ENCODE measurements at places on chromosomes 3 and 15.

GRCh38 chr3:152349392-152349791 is 80.7 kb downstream of the MBNL1 start:
- DNase-seq = no peak

DNA sequence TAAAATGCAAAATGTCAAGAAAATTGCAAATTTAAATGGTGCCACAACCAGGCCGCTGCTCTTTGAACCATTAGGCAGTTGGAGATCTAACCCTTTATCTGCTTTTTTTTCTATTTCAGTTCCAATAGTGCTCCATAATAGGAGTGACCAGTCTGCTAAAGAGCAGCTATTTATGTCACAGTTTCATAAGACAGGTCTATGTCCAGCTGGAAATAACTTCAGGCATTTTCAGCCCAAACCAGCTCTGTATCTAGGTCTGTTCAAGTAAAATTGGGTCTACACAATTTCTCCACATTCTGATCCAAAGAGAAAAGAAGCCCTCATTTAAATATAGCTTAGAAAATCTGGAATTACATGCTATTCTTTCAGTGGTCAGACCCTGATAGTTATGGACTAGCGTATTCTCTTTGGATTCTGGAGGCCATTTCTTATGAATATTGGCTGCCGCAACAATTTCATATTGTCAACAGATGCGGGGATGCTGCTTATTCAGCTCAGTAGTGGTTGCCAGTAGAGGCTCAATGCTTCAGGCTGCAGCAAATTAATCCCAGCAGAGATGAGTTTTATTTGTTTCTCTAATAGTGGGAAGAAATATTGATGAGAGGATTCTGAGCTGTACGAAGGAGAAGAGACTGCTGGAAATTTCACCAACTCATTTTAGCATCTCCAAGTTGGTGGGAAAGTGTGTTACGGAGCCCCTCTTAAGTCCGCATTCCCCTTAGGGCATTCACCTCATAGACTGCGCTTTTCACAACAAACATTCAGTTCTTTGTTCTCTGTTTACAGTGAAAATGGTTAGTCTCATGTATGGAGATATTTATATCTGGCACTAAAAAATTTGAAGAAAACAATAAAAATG is 887.0 kb downstream of the ROBO1 start:
- DNase-seq = no peak

DNA sequence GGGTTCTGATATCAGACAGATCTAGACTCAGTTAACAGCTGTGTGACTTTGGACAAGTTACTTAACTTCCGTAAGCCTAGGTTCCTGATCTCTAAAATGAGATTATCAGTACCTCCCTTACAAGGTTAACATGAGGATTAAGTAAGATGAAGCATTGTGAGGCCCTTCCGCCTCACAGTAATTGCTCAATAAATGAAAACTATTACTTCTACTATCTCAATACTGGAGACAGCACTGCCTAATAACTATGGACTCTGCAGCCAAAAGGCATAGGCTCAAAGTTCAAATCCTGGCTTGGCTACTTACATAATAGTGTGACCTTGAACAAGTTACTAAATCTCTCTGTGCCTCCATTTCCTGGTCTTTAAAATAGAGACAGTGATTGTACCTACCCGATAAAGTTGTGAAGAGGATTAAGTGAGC is 82.0 kb upstream of the ATP11B start:
- no peak for DNase-seq

- no peak for DNase-seq
Observed at GRCh38 chr3:17631609-17632008, 110.8 kb downstream of the TBC1D5 start.

DNA sequence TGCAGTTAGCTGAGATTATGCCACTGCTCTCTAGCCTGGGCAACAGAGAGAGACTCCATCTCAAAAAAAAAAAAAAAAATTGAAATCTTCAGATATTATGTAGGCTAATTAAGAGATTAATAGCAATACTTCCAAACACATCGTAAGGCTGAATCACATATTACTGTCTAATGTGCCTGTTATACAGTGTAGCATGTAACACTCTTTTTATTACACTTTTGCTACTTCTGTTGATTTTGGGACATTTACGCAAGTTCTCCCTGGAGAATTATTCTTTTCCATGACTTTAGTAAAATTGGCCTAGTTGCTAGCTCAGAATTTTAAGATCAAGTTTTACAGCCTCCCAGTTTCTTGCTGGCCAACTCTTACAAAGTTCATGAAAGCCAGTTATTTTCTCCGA is 605.2 kb downstream of the NAALADL2 start:
- no peak for DNase-seq

DNA sequence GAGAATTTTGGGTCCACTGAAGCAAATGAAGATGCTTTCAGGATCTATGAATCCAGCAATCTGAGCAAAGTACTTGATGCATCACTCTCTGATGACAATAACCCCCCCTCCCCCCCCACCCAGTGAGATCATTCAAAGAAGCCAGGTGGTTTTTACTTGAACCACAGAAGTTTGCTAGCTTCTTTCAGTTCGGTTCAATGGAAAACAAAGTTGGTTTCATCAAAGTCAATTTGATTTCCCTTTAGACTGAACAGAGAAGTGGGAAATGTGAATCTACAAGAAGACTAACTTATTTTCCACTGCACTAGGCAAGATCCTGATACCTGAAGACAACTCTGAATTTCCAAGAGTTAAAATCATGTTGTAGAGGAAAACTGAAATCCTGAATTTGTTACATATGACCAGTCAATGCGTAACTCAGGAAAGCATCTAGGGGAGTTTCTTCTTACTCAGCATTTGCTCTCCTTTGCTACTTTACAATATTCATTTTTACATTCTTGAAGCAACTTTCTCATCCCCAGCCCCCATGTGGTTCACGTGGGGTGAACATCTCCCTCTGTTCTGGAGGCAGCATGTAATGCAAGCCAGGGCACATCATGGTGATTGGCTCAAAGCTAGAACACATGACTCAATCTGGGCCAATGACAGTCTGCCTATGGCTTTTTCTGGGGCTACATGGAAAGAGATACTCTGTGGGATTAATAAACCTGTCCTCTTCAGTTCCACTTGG is 572.6 kb downstream of the FOXP1 start:
- no peak for DNase-seq

DNA sequence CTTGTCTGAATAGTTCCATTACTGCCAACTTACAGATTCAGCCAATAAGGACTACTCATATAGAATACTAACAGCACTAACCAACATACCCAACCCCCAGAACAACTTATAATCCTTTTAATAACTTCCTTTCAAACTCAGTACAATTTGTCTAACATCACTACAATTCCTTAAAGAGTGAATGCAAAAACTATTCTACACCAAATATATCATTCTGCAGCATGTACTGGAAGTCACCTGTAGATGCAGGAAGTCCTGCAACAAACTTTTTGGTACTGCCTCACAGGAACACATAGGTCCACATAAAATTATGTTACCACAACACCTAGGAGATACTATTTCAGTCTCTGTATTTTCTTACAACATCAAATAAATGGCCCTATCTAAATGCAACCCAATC is 2.1 kb downstream of the CCNL1 start:
- DNase-seq = no peak

DNA sequence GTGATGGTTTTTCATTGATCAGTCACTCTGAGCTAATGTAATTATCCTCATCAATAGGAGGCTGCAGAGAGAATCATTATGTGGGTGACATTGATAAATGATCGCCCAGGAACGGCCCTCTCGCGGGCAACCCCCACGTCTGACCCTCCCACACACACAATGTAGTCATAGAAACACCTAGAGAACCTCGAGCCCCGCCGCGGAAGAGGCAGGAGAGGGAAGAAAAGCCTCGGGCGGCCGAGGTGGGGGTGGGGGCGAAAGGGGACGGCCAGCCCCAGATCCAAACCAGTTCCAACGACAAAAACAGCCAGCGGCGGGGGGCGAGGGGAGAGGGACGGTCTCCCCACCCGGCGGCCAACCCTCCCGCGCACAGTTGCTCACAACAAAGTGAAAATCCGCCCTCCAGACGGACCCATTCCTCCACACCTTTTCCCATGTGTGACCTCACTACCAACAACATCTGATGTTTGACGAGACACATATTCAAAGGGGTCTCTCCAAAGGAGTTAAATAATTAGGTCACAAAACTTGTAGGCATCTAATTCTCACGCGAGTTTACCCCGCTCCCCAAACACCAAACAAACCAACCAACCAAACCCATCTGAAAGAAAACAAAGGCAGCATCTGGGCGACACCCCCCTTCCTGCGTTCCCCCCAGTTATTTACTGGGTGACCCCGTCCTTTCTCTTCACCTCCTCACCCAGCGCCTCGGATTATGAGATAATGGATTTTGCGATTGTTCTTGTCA is 213.0 kb downstream of the MEIS2 start:
- no peak for DNase-seq

GRCh38 chr15:74226761-74227540 is 9.2 kb upstream of the CCDC33 start:
- DNase-seq = no peak

DNA sequence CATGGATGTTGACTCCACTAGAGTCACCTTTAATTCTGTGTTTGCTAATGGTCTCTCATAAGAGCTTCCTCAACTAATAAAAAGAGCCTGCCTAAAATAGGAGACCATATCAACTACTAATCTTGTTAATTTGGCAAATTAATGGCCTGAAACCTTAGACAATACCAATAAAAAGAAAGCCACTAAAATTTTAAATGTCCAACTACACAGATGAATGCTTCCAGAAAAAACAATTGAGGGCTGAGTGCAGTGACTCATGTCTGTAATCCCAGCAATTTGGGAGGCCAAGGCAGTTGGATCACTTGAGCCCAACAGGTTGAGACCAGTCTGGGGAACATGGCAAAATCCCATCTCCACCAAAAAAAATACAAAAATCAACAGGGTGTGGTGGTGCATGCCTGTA is 230.9 kb downstream of the NSUN3 start:
- DNase-seq = no peak

GRCh38 chr3:112767177-112767576 is 79.5 kb downstream of the CD200R1L start:
- DNase-seq = no peak

GRCh38 chr3:186964071-186964470 is 33.7 kb downstream of the ST6GAL1 start:
- no peak for DNase-seq

GRCh38 chr15:68375191-68375631 is 56.8 kb downstream of the ITGA11 start:
- DNase-seq = no peak

DNA sequence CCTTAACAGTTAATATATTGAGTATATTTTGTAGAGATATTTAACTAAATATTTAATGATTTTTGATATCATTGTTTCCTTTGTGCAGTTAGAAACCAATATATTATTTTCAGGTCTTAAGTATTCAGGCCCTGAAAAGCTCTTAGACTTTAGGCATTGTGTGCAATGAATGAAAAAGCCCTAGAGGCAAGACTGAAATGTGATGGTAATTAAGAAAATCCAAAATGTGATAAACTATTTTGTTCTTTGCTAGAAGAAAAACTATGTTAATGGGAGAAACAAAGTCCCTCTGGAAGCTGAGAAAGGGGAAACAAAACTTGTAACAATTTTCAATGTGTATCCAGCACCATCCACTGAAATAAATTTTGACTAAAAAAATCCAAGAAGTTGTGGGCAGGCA is 54.6 kb upstream of the SSR3 start:
- no peak for DNase-seq

DNA sequence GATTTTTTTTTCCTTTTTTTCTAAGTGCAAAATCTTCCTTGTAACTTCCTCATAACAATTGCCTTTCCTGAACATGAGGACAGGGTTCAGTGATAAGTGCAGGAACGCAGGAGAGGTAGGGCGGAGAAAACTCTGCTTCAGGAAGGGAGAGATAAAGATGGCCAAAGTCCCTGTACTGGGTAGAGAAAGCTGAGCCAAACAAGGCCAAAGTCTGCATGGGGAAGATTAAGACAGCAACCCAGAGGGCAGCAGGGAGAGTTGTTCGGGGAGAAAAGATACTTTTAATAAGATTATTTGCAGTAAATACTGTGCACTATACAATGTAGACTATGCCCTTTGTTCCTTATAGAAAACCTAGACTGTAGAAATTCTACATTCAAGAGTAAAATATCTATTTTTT is 55.4 kb upstream of the LRRFIP2 start:
- DNase-seq = no peak

DNA sequence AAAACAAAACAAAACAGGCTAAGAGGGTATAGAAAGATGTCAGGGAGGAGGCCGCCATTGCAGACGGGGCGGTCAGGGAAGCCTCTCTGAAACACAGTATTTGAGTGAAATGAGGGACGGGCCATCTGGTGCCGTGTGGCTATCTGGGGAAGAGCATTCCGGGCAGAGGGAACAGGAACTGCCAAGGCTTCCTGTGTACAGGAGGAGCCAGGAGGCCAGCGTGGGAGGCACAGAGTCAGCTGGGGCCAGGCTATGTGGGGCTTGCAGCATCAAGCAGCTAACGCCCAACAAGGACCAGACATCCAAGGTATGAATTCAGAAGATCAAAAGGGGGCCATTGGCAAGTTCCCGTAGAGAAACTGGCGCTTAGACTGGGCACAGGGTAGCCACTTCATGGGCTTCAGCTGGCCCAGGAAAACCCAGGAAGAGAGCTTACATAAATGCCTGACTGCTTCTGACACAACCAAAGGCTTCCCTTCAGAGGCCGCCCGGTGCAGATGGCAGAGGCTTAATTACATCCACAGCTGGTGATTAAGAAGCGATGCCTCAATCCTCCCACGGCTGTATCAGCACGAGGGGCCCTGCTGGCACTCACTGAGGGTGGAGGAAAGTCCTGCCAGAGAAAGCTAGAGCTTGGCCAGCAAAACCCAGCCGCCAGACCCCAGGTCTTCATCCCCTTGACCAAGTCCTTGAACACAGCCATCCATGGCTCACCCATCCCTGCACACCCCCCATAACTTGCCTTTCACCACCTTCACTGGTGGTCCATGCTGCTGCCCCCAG is 144.9 kb downstream of the MEGF11 start:
- DNase-seq = no peak

GRCh38 chr3:15042936-15043335 is 22.2 kb downstream of the MRPS25 start:
- no peak for DNase-seq

DNA sequence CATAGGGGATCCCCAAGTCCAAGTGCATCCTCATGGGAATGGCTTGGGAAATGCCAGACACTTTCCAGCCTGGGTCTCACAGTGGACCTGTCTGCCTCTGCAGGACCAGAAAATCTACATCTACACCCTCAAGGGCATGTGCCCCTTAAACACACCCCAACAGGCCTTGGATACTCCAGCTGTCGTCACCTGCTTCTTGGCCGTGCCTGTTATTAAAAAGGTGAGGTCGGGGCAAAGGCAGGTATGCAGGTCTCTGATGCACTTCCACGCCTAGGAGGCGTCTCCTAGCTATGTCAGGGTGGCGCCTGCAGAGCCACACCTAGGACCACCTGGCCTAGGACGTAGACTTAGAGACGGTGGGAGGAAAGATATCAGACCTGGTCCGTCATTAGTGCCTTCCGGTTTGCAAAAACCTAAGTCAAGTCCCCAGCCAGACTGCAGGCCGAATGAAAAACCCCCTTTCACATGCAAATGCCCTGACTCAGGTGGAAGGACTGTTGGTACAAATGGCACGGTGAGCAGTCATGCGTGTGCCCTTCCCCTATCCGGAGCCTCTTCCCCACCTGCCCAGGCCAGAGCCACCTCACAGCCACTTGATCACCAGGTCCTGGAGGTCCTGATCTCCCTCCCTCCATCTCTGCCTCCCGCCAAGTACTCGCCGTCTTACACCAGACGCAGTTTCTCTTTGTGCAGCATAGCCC is 143.5 kb downstream of the LRRK1 start:
- DNase-seq = no peak

Data from activated CD8-positive, alpha-beta memory T cell treated with anti-CD3 and anti-CD28 coated beads for 1 hour (primary cell).